ENCODE measurements at places on chromosomes 11 and 22. TPM values are rescaled to one million over a fixed set of nuclear protein-coding genes. Genes with fewer than 3 reads are reported as not detected.

DNA sequence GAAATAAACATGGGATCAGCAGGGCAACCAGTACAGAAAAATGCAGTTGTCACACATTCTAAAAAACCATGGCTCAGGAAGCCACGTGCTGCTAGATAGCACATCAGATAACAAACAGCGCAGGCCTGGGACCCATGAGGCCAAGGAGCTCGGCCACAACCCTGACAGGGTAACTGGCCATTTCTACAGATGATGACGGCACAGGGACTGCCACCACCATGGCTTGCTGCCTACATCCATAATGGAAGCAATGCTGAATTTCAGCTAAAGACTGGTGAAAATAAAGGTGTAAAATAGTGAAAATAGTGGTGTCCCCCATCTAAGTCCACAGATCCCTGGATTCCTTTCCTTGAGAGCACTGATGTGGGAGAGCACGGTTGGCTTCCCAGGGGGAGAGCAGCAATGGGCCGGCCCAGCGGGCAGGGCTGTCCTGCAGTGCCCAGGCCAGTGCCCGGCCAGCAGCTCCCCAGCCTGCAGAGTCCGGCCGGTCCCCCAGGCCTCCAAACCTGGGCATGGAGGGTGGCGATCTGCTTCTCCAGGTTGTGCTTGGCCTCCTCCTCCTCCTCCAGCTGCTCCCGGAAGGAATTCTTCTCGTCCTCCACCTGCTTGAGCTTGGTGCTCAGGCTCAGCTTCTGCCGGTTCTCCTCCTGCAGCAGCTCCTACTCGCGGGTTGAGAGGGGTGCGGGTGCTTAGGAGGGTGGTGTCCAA lies 40.0 kb downstream of the APOL1 start:
- DNase-seq: peak; percentile 44

GRCh38 chr11:33039274-33040032 lies at the start of gene TCP11L1:
Gene TCP11L1 (plus strand): TSS chr11:33039572. CDS start chr11:33043774, 4,202 bp downstream.
- peak; percentile 97 for DNase-seq

GRCh38 chr11:90722552-90723190 lies 499.8 kb upstream of the CHORDC1 start:
- no peak for DNase-seq

- DNase-seq: peak; percentile 86
Observed at GRCh38 chr22:29306175-29306834, at the start of gene GAS2L1. Gene GAS2L1 (plus strand): TSS chr22:29306650. CDS start chr22:29308106, 1,456 bp downstream.

- no peak for DNase-seq
Observed at GRCh38 chr11:29448246-29448877, 568.5 kb downstream of the KCNA4 start.

Gene CDHR5
- polyA plus RNA-seq: 0.34 TPM

Gene RTL10
- polyA plus RNA-seq: 5.9 TPM

All from psoas muscle (tissue), 8 donors.